Stimulated activated CD4-positive, alpha-beta T cell treated with anti-CD3 and anti-CD28 coated beads, Interleukin-4, amount 100 ng/mL, for 48 hours (primary cell): ENCODE measurements at places on chromosomes 1 and 21.

DNA sequence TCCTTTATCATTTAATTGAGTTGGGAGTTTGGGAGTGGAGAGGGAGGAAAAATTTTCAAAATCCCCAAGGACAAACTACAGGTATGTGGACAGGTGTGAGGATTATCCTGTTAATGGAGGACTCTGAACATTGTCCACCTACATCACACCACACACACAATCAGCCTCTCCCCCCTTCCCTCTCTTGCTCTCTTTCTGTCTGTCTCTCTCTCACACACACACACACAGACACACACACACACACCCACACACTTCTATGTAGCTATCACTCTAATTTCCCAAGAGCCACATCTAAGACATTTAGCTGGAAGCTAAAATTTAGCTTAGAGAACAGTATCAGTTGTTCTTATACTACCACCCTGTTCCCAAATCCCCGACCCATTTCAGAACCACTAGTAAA lies 1.5 kb downstream of the S100A8 start:
- DNase-seq, result no peak

- DNase-seq, result no peak
Measured at GRCh38 chr1:48673332-48674105, 103.2 kb downstream of the BEND5 start.

GRCh38 chr1:236398538-236398937 lies 4.5 kb downstream of the EDARADD start:
- no peak for DNase-seq

DNA sequence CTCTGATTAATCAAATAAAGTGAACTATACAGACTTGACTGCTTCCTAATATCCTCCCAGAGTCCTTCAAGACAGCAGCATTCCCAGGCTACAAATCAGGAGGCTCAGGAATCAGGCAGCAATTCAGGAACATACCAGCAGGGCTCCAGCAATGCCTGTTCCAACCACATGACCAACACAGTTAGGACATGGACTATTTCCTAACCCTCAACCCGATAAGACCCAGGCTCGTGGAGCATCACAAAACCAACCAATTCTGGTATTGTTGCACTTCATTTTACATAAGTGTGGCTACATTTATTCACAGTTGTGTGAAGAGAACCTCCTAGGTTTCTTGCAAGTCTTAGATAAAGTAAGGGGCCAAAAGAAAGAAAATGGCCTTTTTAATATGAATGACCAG lies 546.2 kb upstream of the ADGRL2 start:
- no peak for DNase-seq

GRCh38 chr1:10635992-10636391 lies 160.5 kb downstream of the CASZ1 start:
- DNase-seq, result no peak
